ENCODE measurements at places on chromosomes 5 and 9.

- no peak for DNase-seq
Measured at GRCh38 chr5:132235340-132235739, 7.7 kb upstream of the P4HA2 start.

DNA sequence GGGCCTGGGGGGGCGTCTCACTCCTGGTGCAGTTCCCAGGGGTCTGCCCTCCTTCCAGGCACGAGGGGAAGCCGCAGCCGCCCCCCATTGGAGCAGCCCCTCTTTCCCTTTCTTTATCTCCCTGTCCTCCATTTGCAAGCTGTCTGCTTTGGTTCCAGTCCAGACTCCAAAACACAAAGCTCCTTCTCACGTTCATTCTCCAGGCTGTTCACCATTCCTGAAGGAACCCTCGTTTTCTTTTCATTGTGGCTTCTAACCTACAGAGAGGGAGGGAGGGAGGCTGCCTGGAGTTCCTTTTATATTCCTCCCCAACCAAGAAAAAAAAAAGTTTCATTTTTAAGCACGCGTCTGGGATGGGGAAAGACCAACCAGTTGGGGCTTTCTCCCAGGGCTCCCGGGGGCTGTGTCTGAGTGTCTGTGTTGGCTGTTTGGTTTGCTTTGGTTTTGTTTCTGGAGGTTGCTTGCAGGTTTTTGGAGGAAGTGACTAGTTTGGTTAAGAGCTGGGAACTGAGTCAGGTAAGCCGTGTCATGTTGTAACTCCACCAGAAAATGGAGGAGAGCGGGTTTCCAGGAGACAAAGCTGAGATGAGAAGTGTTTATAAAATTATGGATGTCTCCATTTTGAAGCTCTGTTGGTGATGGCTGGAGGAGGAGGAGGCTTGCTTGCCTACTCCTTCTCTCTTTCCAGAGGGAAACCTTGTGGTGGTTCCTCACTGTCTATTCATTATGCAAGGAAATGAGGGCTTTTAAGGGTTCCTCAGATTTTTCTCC, 1.6 kb downstream of the ZNF462 start:
- DNase-seq = no peak

DNA sequence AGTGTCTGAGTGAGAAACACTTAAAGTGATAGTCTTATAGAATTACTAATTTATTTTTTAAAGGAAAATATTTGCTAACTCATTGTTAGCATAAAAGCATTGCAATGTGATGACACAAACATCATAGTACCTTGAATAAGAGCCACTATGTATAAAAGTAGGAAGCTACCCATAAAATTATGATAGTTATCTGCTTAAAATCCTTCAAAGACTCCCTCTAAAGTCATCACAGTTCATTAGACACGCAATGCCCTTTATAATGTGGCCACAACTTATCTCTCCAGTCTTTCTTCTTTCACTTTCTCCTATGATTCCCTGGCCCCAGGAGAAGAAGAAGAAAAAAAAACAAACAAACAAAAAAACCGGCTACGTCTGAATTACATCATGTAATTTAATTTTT, 1144.0 kb upstream of the NUDT12 start:
- no peak for DNase-seq

DNA sequence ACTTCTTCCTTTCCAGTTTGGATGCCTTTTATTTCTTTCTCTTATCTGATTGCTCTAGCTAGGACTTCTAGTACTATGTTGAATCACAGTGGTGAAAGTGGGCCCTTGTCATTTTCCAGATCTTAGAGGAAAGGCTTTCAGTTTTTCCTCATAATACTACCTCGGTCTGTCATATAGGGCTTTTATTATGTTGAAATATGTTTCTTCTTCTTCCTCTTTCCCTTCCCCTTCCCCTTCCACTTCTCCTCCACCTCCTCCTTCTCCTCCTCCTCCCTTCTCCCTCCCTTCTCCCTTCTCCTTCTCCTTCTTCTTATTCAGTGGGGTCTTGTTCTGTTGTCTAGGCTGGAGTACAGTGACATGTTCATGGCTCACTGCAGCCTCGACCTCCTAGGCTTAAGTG, 9.2 kb upstream of the TERT start:
- DNase-seq = no peak

DNA sequence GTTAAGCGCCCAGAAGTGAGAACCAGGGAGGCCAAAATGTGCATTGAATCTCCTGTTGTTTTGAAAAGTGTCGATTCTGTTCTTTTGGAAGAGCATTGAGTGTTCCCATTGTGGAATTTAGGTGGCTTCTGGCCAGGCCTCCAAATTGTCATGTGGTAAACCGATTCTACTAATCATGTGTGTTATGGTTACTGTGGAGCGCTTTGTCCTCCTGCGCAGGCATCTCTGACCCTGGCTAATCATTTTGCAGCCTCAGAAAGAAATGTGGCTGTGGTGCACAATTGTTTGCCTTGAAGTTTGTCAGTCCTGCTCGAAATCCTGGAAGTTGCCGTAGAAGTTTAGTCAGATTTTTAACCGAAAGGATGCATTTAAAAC, 121.3 kb downstream of the RASGRF2 start:
- DNase-seq = no peak

- no peak for DNase-seq
Measured at GRCh38 chr5:171766875-171767274, 18.7 kb upstream of the SMIM23 start.

GRCh38 chr5:96562614-96563013, 99.6 kb upstream of the CAST start:
- DNase-seq = no peak

- no peak for DNase-seq
Measured at GRCh38 chr9:136147890-136148714, 29.4 kb upstream of the TMEM250 start.

GRCh38 chr9:129921905-129922304, 86.6 kb downstream of the USP20 start:
- no peak for DNase-seq

DNA sequence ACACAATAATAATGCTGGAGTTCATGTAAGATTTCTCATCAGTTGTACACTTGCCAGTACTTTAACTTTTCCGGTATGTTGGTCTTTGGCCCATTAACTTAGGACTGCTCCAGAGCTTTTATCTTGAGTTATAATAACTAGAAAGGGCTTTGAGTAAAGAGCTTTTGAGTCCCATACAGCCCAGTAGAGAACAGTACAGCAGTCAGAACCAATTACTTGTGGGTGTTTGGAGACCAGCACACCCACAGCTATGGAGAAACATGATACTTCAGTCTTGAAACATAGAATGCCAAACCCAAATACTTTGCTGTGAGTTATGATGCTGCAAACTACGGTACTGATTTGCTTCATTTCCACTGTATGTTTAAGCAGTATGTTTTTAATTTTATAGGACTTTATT, 374.3 kb downstream of the CCDC171 start:
- DNase-seq = no peak

DNA sequence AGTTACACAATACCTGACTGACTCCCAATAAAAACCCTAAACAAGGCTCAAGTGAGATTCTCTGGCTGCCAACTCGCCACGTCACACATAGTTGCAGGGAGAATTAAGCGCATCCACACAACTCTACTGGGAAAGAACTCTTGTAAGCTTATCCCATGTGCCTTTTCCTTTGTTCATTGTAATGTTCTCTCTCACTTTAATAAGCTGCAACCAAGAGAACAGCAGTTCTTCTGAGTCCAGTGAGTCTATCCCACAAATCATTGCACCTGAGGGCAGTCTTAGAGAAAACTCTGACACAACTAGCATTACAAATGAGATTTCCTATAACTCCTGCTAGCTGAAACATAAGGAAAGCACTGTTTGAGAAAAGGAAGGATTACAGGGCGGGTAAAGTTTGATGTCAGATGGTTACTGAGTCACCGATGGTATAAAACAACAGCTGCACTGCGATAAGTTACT, 27.4 kb downstream of the CENPK start:
- no peak for DNase-seq

Data from NCI-H187 treated with DMSO at 0.1 percent for 48 hours (cell line).